ENCODE measurements at places on chromosomes 12 and 14.
A peak's percentile ranks its signal among the peaks of the same experiment; 100 is the strongest.

GRCh38 chr14:90400904-90401561 is 4.2 kb downstream of the CALM1 start:
- no peak for DNase-seq

- DNase-seq, result no peak
Observed at GRCh38 chr12:25332143-25332542, 81.4 kb upstream of the KRAS start.

DNA sequence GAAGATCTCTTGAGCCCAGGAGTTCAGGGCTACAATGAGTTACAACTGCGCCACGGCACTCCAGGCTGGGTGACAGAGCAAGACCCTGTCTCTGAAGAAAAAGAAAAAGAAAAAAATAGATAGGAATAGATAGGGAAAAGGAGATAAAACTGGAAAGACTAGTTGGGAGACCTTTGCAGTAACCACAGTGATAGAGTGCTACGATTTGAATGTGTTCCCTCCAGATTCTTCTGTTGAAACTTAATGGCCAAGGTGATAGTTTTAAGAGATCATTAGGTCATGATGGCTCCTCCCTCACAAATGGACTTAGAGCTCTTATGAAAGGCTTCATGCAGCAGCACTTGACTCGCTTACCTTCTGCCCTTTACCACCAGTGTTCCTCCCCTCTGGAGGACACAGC is 13.5 kb upstream of the ATF1 start:
- DNase-seq, result no peak

DNA sequence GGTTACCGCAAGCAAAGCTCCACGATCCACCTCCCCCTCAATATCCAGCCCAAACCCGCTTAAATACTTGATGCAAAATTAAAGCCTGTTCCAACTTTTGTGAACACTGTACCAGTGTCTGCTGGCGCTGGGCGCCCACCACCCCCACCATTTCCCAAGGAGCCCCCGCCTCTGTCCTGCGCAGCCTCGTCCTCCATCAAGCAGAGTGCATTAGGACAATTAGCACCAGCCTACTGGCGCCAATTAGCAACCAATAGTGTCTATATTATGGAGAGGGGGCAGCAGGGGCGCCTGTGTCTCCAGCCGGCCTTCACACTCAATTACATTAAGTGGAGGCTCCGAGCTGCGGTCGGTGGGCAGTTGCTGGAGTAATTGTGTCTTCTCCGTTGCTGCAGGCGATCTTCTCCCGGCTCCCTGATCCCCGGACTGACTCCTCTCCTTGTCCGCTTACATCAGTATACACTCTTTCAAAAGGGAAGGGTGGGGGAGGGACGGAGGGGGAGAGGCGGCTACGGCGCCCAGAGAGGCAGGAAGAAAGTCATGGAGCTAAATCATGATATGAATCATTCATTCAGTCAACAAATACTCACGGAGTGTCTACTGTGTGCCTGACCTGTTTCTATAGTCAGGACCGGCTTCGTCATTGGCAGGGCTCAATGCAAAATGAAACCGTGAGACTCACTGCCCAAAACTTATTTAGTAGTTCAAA is 707.3 kb downstream of the MED13L start:
- peak; percentile 93 for DNase-seq

- no peak for DNase-seq
Observed at GRCh38 chr12:51174501-51174900, 1.6 kb upstream of the TFCP2 start.

- DNase-seq, result no peak
Observed at GRCh38 chr12:118781692-118782091, 199.6 kb upstream of the SRRM4 start.

DNA sequence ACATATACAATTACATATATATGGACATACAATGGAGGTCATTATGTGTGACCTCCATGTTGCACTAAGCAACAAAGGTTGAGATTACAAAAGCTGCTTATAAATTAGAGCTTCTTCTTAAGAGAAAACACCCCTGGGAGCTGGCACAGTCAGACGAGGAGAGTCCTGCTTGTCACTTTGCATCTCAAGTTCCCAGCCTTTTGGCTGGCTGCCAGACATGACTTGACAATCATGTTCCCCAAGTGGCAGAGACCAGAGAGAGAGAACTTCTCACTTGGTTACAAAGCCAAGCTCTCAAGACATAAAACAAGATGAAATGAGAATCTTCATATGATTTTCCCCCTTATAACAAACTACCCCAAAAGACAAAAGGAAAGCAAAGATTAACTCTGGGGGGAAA is 8.5 kb upstream of the SYNJ2BP start:
- no peak for DNase-seq

GRCh38 chr12:12180575-12180974 is 86.3 kb downstream of the LRP6 start:
- DNase-seq, result no peak

DNA sequence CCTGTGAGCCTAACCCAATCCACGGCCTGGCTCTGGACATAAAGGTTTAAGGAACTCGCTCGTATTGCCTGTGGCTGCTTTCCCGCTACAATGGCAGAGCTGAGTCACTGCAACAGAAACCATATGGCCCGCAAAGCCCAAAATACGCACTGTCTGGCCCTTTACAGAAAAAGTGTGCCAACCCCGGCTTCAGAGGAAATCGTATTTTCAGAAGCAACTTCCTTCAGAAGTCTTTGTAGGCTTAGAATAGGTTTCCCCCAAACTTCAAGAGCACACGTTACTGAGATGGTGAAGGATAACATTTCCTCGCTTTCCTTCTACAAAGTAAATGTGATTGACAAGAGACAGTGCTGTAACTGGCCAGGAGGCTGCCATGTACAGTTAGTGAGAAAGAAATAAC is 34.8 kb upstream of the TESC start:
- DNase-seq, result no peak

- DNase-seq, result peak; percentile 70
Observed at GRCh38 chr14:71776471-71777360, 155.5 kb upstream of the RGS6 start.

DNA sequence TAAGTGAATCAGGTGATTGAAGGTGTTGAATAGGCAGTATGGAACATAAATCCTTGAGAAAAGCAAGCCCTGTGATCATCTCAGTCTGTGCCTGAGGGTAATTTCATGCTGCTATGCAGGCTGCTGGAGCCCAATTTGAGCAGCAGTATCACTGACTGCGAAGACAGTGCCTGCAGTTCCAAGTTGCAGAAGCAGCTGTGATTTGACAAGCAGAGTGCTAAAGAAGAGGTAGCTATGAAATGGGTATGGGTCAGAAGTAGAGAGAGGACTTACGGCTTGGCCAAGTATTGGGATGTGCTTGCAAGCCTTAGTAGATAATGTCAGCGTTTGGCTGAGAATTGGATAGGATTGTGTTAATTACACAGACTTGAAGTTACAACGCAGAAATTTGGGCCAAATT is 22.5 kb downstream of the PIK3C2G start:
- DNase-seq, result peak; percentile 7

GRCh38 chr12:1924996-1925683 is 6.7 kb upstream of the CACNA2D4 start:
- DNase-seq, result no peak

DNA sequence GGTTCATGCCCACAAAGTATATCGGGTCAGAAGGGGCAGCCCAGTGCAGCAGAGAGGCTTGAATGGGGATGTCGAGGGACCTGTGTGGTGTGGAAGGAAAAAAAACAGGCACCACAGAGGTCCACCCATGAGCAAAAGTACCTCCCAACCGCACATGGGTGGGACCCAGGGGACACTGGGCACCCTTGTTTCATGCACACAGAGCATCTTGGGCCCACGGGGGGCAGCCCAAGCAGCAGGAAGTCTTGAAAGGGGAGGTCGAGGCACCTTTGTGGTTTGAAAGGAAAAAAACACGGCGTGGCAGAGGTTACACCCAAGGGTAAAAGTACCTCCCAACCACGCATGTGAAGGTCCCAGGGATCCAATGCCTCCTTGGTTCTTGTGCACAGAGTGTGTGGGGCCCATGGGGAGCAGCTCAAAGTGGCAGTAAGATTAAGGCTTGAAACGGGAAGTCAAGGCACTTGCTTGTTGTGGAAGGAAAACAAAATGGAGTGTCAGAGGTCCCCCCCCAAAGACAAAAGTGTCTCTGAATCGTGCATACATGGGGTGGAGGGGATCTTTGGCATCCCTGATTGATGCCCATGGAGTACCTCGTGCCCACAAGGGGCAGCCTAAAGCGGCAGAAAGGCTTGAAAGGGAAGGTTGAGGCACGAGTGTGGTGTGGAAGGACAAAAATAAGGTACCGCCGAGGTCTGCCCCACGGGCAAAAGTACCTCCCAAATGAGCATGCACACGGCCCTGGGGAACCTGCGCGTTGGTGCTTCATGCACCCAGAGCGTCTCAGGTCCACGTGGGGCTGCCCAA is 575.5 kb downstream of the ALG10 start:
- DNase-seq, result no peak

DNA sequence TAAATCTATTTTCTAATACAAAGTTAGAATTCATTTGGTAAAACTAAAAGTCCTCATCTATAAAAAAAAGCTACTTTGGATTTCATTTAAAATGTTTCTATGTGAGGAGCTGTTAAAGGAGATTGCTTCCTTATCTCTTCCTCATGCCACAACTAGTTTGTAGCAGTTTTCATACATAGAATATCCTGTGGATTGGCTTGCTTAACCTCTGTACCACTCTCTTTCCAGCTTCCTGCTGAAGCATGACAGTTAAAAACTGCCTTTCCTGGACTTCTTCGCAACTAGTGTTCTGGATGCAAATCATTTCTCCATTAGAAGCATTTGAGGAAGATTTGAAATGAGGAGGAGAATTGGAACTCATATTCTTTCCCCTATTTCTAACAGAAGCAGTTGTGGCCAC is 49.6 kb downstream of the ST8SIA1 start:
- no peak for DNase-seq

DNA sequence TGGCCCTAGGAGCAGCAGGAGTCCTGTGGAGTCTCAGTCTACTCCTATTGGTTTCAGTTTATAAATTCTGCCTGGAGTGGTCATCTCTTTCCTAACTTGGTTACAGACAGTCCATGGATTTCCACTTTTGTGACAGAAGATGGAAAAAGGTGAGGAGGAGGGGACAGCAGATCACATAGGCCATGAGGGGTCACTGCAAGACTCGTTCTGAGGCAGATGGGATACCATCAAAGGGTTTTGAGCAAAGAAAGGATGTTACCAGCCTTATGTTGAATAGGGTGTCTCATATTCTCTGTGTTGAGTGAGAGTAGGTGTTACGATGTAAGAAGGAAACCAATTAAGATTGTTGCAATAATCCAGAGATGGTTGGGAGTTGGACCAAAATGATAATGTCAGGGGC is 15.3 kb downstream of the PDE3A start:
- no peak for DNase-seq

GRCh38 chr14:99155173-99156089 is 116.6 kb downstream of the BCL11B start:
- DNase-seq, result no peak

DNA sequence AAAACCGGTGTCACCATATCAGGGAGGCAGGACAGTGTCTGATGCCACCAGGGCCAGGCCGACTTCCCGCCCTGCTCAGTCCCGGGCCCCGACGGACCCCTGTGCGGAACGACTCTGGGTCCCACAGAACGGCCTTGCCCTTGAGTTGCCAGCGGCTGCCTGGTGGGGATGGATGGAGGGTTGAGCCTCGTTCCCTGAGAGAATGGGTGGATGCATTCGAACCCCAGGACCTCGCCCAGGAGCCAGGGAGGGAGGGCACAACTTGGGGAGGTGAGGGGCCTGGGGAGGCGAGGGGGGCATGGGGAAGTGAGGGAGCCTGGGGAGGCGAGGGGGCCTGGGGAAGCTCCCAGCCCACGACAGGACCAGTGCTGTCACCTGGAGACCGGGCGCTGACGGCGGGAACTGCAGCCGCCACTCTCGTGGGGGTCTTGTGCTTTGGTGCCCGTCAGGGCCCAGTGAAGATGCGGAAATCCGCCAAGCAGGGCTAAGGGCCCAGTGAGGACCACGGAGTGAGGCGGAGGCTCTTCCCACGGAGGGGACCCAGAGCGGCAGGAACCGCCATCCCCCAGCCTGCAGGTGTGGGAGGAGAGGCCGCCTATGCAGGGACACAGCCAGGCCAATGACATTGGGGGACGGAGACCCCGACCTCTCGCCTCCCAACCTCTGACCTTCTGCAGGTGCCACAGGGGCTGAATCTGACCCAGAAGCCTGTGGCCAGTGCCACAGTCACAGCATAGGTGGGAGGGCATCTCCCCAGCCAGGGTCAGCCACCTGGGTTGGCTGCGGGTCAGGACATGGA is 74.4 kb upstream of the GALNT9 start:
- DNase-seq, result no peak

DNA sequence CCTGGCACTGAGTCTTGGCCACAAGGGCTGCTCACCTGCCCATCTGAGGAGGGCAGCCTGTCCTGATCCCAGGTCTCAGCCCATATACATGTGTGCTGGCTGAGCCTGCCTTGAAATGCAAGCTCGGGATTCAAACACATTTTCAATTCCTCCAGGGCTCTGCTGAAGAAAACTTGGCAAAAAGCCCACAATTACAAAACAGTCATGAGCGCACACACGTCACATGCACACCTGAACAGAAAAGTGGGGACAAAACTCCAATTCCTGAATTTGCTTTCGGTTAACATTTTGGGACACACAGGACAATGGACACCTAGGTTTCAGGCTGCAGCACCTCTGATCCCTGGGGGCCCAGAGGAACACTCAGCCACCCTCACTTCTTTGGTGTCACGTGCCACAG is 113.9 kb downstream of the RBM19 start:
- DNase-seq, result no peak
